ENCODE measurements at places on chromosomes 4 and X.

DNA sequence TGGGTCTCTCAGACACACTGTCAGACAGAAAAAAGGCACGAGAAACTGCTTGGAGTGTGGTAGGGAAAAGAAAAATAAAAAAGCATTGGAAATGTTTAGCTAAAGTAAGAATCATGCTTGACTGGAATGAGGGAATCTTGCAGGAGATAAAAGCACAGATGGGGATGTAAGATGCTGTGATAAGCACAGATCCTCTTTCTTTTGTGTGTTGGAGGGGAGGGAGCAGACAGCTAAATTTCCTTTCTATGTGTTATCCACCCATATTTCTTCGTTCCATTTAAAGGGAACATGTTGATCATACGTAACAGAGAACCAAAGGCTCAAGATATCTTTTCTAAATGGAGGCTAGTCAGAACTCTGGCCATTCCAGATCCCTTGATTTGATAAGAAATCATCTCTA lies 614.0 kb upstream of the LCORL start:
- no peak for DNase-seq

GRCh38 chr4:12746221-12746620 lies 737.9 kb downstream of the RAB28 start:
- DNase-seq = no peak

GRCh38 chr4:188934320-188934962 lies 795.2 kb downstream of the TRIML1 start:
- no peak for DNase-seq

DNA sequence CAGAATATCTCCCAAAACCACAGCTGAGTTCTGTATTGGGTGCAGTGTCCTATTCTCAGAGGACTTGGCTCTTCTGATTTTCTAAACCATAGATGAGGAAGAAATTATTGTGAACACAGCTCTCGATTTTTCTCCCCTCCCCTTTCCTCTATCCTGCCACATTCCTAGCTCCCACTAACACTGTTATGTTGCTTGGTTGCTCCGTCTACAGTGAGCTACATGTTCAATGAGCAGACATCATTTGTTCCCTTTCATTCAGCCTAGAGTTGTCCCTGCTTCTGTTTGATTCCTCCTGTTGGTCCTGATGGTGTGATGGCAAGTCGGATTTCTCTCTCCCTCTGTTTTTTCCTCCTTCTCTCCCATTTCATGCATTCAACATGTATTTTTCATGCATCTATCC lies 65.9 kb downstream of the DIPK2B start:
- no peak for DNase-seq

DNA sequence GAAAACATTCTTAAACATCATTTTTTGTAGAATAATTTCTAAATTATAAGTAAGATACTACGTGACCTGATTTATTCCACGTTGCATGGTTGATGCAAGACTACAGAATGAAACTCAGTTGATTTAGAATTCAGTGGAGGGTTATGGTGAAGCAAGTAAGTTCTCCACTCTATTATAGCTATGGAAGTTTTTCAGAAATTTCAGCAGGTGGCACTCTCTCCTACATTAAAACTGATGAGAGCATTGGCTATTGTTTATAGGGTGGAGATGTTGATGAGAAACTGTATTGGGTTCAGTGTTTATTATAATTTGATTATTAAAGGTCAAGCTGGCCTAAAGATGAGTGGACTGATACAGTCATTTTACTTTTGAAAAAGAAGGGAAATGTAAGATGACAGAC lies 88.0 kb downstream of the FNIP2 start:
- peak; percentile 44 for DNase-seq

DNA sequence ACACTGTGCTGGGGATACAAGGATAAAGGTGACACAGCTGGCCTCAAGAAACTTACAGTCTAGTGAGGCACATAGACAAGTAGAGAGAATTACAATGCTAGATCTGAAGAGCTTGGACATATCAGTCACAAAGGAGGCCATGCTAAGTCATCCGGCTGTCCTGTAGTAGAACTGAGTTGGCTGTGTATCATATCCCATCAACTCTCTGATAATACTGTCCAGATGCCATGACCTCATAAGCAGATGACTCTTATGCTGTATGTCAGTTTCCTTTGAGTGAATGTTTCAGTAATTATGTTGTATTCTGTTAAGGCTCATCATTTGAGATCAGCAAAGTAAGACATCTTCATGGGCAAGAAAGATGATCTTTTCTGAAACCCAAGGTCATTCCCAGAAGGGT lies 442.9 kb downstream of the MID1IP1 start:
- DNase-seq = no peak

DNA sequence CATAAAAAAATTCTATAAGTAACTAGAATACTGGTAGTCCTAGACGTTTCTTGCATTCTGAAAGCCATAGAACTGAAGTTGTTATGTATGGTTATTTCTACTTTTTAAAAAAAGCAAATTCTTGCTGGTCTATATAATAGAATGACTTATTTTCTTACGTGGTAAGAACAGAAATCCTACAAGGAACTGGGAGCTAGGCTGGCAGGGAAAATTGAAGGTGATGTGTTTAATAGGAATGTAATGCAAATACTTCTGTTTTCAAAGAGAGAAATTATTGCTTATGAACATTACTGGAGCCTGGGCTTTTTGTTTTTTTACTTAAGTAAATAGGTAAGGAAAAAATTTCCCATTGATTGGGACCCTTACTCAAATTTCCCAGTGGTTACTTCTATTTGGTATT lies 8.9 kb downstream of the CCNA2 start:
- DNase-seq = no peak

GRCh38 chr4:123505095-123506010 lies 108.8 kb downstream of the SPRY1 start:
- peak; percentile 49 for DNase-seq

DNA sequence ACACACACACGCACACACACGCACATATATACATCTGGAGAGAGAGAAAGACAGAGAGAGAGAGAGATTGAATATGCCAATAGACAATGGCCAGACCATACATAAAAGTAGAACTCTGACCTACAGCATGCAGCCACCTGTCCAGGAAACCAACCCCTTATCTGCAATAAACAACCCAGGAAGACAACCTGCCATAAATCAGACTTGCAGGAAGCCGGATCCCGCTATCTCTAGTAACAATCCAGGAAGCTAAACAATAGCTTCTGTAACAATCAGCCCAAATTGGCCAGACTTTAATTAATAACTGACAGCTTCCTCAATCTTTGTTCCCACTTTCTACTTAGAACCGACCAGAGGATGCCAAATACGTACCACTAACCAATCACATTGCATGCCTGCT lies 173.2 kb downstream of the LDB2 start:
- no peak for DNase-seq

GRCh38 chrX:9164533-9165426 lies 130.9 kb upstream of the FAM9B start:
- no peak for DNase-seq

DNA sequence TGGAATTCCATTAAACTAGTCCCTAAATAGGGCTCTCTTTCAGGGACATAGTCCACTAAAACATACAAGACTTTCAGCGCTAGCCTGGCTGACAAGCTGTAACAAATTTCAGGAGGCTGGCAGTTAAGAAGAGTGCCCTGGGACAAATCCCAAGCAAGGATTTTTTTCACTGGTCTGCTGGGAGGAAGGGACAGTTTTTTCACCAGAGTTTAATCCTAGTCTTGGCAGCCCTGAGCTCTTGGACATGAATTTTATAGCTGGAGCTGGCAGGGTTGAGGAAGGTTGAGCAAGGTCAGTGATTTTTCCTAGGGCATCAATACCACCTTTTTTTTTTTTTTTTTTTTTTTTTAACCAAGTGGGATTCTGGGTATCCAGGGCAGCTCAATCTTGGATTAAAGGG lies 184.4 kb downstream of the SH2D1A start:
- no peak for DNase-seq

- no peak for DNase-seq
Measured at GRCh38 chrX:85977218-85977617, 70.1 kb downstream of the CHM start.

- no peak for DNase-seq
Measured at GRCh38 chr4:152806501-152807125, 26.9 kb downstream of the ARFIP1 start.

DNA sequence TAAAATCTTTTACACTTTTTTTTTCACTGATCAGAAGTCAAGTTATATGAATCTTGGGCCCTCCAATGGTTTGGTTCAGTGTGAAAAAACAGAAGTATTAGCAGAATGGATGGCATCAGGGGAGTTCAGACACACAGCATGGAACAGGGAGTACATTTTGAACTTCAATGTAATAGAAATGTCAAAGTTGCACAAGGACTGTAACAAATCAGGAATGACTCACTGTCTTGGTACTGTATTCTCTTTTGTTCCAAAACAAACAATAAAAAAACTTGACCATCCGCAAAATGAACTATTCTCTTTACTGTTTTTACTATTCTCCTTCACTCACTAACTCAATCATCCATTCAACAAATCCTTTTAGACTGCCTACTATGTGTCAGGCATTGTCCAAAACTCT lies 401.0 kb downstream of the FSTL5 start:
- DNase-seq = no peak

DNA sequence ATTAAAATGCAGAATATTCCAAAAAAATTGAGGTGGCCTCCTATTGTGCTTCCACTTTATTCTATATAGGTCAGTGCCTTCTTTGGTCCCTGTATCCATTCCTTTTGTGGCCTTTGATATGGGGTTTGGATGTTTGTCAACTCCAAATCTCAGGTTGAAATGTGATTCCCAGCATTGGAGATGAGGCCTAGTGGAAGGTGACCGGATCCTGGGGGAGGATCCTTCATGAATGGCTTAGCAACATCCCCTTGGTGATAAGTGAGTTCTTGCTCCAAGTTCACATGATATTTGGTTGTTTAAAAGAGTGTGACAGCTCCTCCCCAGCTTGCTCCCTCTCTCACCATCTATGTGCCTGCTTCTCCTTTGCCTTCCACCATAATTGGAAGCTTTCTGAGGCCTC lies 380.6 kb downstream of the INPP4B start:
- DNase-seq = no peak

GRCh38 chrX:100409610-100410590 lies at the start of gene PCDH19:
TSS of gene PCDH19 (minus strand) at chrX:100410273. CDS start at chrX:100408597, 1,676 bp downstream.
- peak; percentile 60 for DNase-seq
